ENCODE measurements at places on chromosomes 2 and 18.

DNA sequence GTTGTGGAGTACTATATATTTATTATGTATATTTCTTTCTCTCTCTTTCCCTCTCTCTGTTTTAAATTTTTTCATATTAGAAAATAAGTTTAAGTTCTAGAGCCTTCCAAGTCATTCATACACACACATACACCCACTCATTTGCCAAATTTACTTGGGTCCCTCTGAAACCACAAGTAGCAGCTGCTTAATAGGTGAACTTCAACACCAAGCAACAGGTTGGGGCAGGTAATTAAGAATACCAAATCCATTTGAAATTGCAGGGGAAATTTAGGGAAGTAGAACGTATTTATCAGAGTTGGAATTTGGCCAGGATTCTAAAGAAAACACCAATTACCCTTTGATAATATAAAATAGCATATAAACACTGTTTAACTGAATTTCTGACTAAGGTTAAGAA is 75.0 kb upstream of the RBBP8 start:
- no peak for DNase-seq

- DNase-seq: no peak
Observed at GRCh38 chr2:72395096-72395495, 247.4 kb upstream of the CYP26B1 start.

GRCh38 chr2:36450466-36451196 is 95.1 kb downstream of the CRIM1 start:
- no peak for DNase-seq

- no peak for DNase-seq
Observed at GRCh38 chr2:12797815-12798214, 81.1 kb downstream of the TRIB2 start.

DNA sequence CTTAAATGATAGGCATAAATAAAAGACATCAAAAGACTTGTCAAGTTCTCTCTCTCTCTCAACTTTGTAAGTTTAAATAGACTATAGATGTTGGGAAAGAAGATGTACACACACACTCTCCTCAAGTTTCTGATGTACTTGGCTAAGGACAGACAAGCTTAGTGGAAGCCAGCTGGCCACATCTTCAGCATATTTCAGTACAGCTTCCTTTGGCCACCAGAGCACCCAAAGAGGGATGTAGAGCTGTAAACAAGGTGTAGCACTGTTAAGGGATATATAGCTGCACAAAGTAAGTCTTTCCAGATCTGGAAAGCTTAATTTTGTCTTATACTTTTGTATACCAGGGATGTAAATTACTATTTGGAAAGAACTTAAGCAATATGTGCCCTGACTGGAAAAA is 64.3 kb upstream of the MSTN start:
- DNase-seq: no peak

DNA sequence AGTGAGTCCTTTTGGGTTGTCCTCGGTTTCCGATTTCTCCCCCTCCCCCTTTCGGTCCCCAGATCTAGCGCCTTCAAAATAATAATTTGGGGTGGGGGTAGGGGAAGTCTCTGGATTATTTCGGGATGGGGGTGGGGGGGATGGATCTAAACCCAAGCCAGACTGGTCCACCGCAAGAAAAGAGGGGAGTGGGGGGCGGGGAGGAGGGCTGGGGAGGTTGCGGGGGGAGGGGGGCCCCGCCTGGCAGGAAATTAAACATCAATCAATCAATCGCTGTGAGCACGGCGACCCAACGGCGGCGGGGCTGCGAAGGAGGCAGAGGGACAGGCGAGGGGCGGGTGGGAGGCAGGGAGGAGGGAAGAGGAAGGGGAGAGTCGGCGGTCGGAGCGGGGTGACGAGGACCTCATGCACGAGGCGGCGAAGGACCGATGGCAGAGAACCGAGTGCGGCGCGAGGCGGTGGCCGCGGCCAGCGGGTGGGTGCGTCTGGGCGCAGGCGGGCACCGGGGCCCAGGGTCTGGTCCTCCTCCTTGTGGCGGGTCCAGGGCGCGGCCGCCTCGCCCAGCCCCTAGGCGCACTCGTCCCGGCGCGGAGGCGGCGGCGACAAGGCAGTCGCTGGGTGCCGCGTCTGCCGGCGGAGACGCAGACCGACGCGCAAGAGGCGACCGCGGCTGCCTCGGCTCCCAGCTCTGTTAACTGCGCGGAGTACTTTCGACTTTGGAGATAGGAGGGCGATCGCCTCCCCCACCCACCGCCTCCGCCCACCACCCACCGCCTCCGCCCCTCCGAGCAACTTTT is 468 bp upstream of the SATB2 start:
- DNase-seq: no peak

GRCh38 chr18:47935321-47936055 is 5.0 kb upstream of the SMAD2 start:
- DNase-seq: no peak

- no peak for DNase-seq
Observed at GRCh38 chr18:22683196-22683676, 249.9 kb upstream of the RBBP8 start.

GRCh38 chr2:211928201-211928600 is 610.4 kb downstream of the ERBB4 start:
- no peak for DNase-seq

- no peak for DNase-seq
Observed at GRCh38 chr2:145596416-145596815, 1076.5 kb upstream of the ZEB2 start.

- no peak for DNase-seq
Observed at GRCh38 chr18:63344263-63344662, 22.7 kb downstream of the KDSR start.

- DNase-seq: no peak
Observed at GRCh38 chr2:55139305-55139704, 89.1 kb upstream of the RTN4 start.

- DNase-seq: no peak
Observed at GRCh38 chr18:76658627-76659026, 163.6 kb upstream of the ZNF516 start.

DNA sequence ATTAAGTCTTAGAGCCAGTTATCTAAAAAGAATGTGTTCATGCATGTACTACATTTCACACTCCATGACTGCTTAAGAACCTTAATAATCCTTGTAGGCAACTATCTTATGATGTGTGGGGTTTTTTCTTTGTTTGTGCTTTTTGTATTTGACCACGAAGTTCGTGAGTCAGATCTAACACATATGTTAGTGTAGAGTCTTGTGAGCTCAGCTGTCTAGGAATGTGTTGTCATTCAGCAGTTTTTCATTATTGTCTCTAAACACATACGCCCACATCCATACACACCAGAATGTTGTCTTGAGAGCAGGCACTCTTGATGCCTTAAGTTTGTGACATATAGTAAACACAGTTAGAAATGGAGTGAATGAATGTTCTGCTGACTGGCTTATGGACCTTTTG is 38.4 kb downstream of the CAB39 start:
- DNase-seq: no peak

GRCh38 chr2:148990968-148991367 is 47.5 kb upstream of the LYPD6B start:
- no peak for DNase-seq

- DNase-seq: no peak
Observed at GRCh38 chr2:24160761-24161160, 14.1 kb upstream of the FAM228A start.

- no peak for DNase-seq
Observed at GRCh38 chr2:104866883-104867812, 13.2 kb downstream of the POU3F3 start.

DNA sequence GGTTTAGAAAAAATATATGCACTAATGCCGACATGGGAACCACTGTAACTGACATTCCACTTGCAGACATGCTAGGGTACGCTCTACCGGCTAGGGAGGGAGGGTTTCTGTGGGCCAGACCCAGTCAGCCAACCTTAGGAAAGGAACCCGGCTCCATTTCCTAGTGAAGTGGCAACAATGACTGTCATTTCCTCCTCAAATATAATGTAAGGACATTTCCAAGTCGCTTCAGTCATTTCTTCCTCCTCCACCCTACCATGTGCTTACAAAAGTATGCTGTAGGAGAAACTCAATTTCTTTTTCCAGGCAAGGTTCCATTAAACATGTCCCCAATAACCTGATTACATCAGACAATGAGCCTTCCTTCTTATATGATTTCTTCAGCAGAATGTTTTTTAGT is 64.3 kb upstream of the PSMD14 start:
- peak; percentile 19 for DNase-seq

- DNase-seq: no peak
Observed at GRCh38 chr2:120486441-120486840, 140.5 kb downstream of the INHBB start.

- DNase-seq: no peak
Observed at GRCh38 chr18:61738488-61738887, 154.3 kb downstream of the RNF152 start.

GRCh38 chr2:107986278-107987217 is at the start of gene SLC5A7:
Gene SLC5A7 (plus strand): TSS chr2:107986524. CDS start chr2:107988156, 1,632 bp downstream.
- DNase-seq: no peak

DNA sequence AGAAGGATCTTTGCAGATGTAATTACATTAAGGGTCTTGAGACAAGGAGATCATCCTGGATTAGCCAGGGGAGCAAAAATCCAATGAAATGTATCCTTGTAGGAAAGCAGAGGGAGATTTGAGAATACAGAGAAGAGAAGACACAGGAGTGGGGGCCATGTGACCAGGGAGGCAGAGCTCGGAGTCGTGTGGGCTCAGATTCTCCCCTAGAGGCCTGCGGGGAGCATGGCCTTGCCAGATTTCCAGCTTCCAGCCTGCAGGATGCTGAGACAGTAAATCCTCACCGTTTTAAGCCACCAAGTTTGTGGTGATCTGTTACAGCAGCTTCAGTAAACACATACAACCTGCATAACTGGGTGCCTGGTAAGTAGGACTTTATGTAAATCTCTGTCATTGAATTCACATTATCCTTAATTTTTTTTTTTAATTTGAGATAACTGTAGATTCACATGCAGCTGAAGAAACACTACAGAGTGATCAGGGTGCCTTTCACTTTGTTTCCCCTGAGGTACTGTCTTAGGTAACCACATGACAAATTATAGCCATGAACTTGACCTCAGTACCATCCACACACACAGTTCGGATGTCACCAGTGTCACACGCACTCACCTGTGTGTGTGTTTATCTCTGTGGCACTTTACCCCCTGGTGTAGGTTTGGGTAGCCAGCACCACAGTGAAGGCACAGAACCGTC is 138.4 kb upstream of the HDAC4 start:
- no peak for DNase-seq

DNA sequence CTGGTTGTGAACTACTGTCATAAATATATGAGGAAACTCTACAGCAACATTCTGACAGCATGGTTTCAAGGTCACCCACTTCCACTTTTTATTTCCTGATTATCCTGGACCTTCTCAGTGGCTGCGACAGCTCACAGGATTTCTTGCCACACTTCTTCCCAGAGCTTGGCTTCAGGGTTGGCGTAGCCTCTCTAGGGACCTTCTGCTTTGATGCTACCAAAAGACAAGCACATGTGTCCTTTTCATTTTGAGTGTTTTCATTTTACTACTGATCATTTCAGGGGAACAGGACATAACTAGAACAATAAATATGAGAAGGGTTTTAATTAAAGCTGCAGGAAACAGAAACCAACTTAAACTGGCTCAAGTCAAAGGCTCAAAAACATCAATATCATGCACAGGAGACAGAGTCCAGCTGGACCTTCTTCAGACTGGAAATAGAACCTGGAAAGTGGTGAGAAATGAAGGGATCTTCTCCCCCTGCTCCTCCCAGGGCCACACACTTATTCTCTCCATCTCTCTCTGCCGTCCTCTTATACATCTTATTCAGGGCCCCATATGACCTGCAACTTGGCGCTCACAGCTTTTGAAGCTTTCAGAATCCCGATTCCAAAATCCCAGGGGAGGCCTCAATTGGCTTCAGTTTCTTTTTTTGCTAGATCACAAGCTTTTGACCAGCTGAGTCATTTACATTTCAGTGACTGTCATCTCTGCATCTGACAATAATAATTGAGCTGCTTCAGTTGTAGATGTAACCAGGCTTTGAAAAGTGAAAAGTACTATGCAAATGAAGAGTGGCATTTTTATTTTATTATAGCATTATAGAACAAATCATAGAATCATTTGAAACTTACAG is 9.7 kb downstream of the VIT start:
- no peak for DNase-seq

GRCh38 chr2:45741161-45741850 is 89.8 kb downstream of the PRKCE start:
- no peak for DNase-seq

- DNase-seq: no peak
Observed at GRCh38 chr2:121260370-121261154, 24.4 kb downstream of the TFCP2L1 start.

GRCh38 chr2:171319164-171319810 is 114.5 kb downstream of the METTL8 start:
- peak; percentile 40 for DNase-seq

- no peak for DNase-seq
Observed at GRCh38 chr2:68237976-68238580, 14.3 kb downstream of the PPP3R1 start.

DNA sequence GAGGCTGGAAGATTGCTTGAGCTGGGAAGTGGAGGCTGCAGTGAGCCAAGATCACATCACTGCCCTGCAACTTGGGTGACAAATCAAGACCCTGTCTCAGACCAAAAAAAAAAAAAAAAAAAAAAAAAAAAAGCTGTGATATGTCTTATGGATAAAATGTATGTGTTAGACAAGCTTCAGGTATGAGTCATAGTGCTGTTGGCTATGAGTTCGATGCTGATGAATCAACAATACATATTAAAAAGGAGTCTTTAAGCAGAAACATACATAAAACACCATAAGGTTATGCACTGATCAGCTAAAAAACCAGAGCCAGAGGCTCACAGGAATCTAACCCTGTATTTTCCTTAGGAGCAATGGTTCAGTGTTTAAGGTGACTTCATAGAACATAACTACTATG is 332.3 kb downstream of the NCKAP5 start:
- DNase-seq: no peak

- DNase-seq: no peak
Observed at GRCh38 chr2:134401789-134402188, 147.9 kb downstream of the MGAT5 start.

GRCh38 chr2:40103590-40103989 is 324.5 kb upstream of the THUMPD2 start:
- no peak for DNase-seq

GRCh38 chr2:51553476-51553875 is 521.5 kb upstream of the NRXN1 start:
- no peak for DNase-seq

DNA sequence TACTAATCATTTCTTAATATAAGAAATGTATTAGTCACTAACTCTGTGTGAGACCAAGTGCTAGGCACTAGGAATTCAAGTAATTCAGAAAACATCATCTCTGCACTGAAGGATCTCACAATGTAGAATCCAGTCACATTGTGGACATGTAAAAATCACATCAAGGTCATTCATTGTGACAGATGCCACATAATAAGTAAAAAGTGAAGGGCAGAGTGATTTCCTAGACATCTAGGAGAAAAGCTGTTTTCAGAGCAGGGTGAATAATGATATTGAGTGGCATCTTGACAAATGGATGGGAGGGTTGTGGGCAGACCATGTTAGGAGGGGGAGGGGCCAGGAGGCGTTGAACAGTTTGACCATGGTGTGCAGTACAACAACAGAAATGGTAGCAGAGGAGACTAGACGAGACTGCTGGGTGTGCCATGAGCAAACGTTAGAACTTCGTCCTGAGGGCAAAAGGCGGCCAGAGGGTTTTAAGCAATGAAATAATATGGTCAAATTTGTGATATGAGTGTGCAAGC is 93.8 kb downstream of the DTNA start:
- no peak for DNase-seq
